ENCODE measurements at places on chromosomes 7 and 10.

- DNase-seq: no peak
Observed at GRCh38 chr10:851901-852300, 79.6 kb downstream of the LARP4B start.

DNA sequence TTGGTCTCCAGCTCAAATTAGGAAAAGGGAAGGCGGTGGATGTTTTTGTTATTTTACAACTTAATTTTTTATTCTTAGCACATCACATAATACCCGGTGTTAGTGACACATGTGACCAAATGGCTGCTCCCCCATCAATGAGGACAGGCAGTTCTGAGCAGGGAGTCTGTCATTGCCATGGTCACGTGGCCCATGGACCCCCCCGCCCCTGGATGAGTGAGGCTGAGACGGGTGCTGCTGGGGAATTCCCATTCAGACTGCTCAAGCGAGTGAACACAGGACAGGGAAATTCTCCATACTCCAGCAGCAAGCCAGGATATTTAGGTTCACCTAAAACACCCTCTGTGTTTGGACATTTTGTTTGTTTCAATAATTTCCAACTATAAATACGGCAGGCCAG is 34.7 kb upstream of the SLC35B4 start:
- no peak for DNase-seq

DNA sequence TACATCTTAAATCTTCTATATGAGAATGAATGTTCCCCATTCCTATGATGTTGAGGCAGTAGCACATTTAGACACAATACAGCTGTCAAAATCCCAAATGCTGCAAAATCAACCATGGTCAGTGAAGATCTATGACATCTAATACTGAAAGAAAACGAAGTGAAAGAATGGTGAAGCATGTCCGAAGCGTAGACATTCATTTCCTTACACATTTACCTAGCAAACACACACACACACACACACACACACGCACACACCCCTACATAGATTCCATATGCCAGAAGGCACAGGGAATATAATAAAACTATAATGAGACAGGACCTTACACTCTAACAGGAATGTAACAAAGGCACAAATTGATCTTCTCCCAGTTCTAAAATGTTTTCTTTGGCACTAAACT is 32.5 kb downstream of the CCDC6 start:
- no peak for DNase-seq

GRCh38 chr10:89171263-89171872 is 35.7 kb downstream of the CH25H start:
- no peak for DNase-seq

- DNase-seq: no peak
Observed at GRCh38 chr10:116912162-116912561, 62.9 kb downstream of the ENO4 start.

- DNase-seq: no peak
Observed at GRCh38 chr7:24334012-24334411, 50.0 kb downstream of the NPY start.
